ENCODE measurements at places on chromosomes 16 and 17.

DNA sequence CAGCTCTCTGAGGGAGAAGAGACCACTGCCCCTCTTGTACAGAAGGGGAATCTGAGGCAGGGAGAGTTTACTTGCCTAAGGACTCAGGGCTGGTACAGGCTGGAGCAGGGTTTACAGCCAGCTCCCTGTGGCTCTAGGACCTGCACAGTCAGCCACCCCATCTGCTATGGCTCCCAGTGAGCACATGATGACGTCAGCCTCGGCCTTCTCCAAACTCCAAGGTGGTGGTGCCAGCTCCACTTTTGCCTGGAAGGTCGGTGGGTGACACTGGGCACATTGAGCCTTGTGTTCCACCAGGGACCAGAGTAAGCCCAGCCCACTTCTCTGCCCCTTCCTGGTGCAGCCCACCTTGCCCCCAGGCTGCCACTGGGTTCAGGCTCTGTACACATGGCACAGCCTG is 202.2 kb downstream of the ENGASE start:
- peak; percentile 14 for DNase-seq

- DNase-seq, result peak; percentile 10
These were observed 847 bp downstream of the CKLF start for GRCh38 chr16:66553223-66553622.

DNA sequence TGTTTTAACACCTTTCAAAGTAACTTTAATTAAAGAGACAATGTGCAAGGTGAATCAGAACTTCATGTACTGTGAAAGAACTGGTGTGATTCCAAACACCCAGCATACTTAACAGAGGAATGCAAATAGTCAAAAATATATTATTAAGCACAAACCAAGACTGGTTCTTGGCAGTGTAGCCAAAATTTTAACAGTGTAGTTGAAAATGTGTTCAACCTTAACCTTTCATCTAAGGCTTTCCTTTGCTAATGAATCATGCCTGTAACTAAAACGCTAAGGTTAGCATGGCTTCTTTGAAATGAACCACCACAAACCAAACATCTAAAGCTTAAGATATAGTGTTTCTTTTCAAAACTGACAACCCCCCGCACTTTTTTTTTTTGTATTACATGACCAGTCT is 146.3 kb upstream of the AXIN2 start:
- no peak for DNase-seq

GRCh38 chr16:11030990-11031510 is 86.7 kb downstream of the CLEC16A start:
- DNase-seq, result no peak

- no peak for DNase-seq
These were observed 536.8 kb downstream of the NPIPA7 start for GRCh38 chr16:16915771-16916170.

- no peak for DNase-seq
These were observed 968.6 kb upstream of the RBFOX1 start for GRCh38 chr16:6363896-6364607.

- DNase-seq, result no peak
These were observed 303.3 kb downstream of the MAP2K6 start for GRCh38 chr17:69717819-69718218.

DNA sequence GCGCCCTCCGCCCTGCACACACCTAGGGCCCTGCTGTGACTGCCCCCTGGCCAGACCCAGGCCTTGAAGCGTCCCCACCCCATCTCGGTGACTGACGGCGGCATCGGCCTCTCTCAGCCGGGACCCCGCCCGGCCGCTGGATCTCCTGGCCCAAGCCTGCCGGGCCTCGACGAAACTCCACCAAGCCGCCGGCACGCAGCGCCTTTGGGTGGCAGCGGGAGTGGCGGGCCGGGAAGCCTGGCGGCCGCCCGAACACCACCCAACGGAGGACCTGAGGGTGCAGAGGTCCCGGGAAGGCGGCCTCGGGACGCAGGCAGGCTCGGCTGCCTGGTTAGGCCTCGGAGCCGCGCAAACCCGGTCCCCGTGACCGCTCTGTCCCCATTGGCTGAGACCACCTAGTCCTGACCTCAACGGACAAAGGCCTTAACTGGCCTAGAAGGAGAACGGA is 12.0 kb upstream of the TMEM97 start:
- DNase-seq, result no peak

GRCh38 chr16:10569621-10570020 is 10.8 kb downstream of the EMP2 start:
- peak; percentile 57 for DNase-seq

GRCh38 chr17:35795007-35795870 is at the start of gene MMP28:
MMP28 (minus strand) TSS chr17:35795641; CDS start chr17:35795377, 264 bp downstream.
- DNase-seq, result peak; percentile 37

GRCh38 chr17:81200695-81201580 is 21.8 kb downstream of the CEP131 start:
- peak; percentile 50 for DNase-seq

DNA sequence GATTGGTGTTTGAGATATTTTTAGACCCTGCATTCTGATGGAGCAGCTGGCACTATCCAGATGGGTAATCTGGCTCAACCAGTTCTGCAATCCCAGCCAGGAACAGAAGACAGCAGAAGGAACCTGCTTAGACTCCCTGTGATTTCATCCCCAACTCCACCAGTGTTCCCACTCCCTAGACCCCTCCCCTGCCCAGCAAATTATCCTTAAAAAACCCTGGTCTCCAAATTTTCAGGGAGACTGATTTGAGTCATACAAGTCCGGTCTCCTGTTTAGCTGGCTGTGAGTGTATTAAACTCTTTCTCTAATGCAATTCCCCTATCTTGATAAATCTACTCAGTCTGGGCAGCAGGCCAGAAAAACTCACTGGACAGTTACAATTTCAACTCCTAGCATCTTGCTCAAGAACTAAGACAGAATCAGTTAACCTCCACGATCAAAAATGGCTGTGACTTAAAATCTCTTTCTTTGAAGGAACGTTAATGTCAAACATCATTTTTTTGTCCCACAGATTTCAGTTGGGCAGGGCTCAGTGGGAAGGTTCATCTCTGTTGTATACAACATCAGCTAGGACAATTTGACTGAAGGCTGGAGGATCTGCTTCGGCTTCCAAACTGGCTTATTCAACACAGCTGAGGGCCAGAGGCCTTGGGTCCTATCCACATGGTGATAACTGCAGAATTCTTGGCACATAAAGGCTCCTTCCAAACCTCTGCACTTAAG is 4.9 kb upstream of the RBL2 start:
- DNase-seq, result peak; percentile 75

- peak; percentile 68 for DNase-seq
These were observed 31.6 kb downstream of the HOXB1 start for GRCh38 chr17:48499248-48499647.

- DNase-seq, result peak; percentile 79
These were observed 26.0 kb downstream of the NECAB2 start for GRCh38 chr16:83994087-83994486.

DNA sequence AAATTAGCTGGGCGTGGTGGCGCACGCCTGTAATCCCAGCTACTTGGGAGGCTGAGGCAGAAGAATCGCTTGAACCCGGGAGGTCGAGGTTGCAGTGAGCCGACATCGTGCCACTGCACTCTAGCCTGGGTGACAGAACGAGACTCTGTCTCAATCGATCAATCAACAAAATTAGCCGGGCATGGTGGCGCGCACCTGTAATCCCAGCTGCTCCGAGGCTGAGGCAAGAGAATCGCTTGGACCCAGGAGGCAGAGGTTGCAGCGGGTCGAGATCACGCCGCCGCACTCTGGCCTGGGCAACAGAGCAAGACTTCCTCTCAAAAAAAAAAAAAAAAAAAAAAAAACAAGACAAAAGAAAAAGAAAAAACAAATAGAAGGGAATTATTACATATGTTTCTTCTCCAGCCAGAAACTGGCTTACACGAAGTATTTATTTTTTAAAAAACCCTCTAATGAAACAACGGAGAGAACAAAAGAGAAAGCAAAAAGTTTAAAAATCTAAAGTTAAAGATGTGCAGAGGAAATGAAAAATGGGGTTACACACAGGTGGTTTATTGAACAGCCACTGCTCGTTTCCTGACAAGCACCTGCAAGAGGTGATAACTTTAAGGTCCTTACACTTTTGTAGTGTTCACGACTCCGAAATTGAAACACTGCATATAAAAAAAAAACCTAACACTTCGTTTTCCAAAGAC is 1.4 kb downstream of the SYNRG start:
- no peak for DNase-seq

- DNase-seq, result no peak
These were observed 8.7 kb upstream of the CAPN15 start for GRCh38 chr16:518858-519257.

DNA sequence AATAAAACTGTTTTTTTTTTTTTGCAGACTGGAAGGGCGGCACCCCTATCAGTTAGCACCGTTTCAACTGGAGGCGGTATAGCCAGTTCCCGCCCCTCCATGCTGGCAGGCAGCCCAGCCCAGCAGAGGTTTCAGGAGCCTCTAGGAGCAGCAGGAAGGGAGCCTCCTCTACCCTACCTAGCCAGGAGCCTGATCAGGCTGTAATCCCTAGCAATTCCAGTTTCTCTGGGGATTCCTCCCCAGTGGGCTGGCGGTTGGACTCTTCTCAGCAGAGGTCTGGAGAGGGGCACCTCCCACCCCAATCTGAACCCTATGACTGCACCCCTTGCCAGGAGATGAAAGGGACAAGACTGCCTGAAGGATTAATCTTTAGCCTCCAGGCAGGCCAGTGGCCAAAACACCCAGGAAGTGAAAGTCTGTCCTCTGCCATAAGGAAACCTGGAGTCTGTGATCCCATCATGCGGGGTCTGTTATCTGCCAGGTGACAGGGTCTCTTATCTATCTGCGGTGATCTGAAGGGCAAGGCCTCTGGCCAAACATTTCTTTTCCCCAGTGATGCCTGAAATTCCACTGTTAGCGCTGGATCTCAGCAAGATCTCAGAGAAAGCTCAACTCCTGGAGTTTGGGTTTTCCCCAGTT is 4.9 kb upstream of the CDH1 start:
- DNase-seq, result peak; percentile 78

GRCh38 chr16:78306361-78306760 is 206.9 kb downstream of the WWOX start:
- DNase-seq, result no peak

- DNase-seq, result peak; percentile 24
These were observed 7.3 kb downstream of the C16orf89 start for GRCh38 chr16:5058476-5058875.

DNA sequence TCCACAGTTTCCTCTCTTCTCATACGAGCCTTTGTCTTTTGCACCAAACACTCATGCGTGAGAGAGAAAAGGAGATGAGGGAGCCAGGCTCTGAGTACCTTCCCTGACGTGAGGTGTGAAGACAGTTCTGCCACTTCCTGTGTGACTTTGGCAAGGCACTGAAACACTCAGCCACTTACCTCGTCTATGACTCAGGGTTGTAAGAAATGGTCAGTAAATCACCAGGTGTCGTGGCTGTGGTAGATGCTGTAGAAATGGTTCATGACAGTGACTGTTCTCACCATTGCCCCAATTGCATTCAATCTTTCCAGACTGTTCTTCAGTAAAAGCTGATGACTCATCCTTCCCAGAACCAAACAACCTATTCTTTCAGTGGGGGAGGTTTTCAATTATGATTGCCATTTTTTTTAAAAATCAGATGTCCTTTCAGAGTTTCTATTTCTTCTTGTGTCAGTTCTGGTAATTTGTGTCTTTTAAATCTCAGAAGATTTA is 49.2 kb upstream of the CBFA2T3 start:
- peak; percentile 31 for DNase-seq

GRCh38 chr16:2341456-2342447 is 1.2 kb upstream of the ABCA3 start:
- DNase-seq, result no peak

- peak; percentile 94 for DNase-seq
These were observed 5.1 kb downstream of the MVP start for GRCh38 chr16:29825145-29826044.

- DNase-seq, result peak; percentile 72
These were observed at the start of gene WDR81 for GRCh38 chr17:1724351-1724868. WDR81 (plus strand) TSS chr17:1724704; CDS start chr17:1724960, 256 bp downstream.

GRCh38 chr16:56267888-56268287 is 76.6 kb downstream of the GNAO1 start:
- no peak for DNase-seq

GRCh38 chr17:9242497-9242881 is 221.2 kb downstream of the NTN1 start:
- DNase-seq, result no peak

GRCh38 chr17:73706858-73707257 is 62.6 kb upstream of the SDK2 start:
- DNase-seq, result no peak

DNA sequence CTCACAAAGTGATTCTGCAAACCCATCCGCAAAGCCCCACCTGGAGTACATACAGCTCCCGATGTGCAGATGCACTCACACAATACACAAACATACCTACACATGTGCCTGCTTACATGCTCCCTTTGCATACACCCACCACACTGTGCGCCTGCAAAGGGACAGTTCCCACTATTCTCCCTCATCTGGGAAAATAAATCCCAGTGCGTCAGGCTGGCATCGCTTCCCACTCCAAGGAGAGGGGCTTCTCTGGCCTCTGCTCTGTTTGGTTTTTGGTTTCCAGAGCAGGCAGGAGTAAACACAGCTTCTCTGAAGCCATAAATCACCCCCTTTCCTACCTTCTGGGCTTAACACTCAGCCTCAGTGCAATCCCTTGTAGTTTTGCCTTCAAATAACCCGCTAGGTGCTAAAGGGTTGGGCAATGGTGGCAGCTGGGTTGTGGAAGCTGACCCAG is 14.7 kb downstream of the HOXB4 start:
- DNase-seq, result peak; percentile 66

- DNase-seq, result no peak
These were observed 29.3 kb downstream of the SLC13A5 start for GRCh38 chr17:6683730-6684459.

DNA sequence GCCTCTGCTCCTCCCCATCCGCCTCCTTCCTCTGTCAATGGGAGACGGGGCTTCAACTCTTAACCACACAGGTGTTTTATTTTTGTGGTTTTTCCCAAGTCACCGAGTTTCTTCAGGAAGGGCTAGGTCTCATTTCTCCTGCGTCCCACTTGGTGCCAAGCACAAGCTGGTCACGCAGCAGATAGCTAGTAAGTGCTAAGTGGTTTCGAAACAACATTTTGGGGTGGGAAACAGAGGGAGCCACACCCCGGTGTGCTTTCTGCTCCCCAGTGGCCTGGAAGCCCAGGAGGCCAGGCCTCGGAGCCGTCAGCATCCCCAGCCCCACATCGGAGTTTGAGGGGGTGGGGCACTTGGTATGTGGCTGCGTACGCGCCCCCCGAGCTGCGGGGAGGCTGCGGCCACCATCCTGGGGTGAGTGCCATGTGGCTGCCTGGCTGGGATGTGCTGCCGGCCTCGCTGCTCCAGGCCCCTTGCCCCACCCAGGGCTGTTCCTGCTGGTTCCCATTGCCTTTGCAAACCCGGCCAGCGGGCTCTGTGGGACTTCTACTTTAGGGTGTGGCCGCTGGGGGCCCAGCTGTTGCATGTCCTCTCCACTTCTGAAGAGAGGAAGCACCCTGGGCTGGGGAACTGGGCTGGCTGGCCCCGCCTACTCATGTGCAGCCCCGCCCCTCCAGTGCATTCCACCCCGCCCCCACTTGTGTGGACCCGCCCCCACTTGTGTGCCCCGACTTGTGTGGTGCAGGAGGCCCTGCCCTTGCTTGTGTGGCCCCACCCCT is 55.6 kb downstream of the BAIAP2 start:
- no peak for DNase-seq

GRCh38 chr17:35073183-35073790 is 9.8 kb upstream of the RFFL start:
- DNase-seq, result no peak

Measured in M059J (cell line).